ENCODE measurements at places on chromosomes 5 and 9.

- DNase-seq, result no peak
Observed at GRCh38 chr5:111697881-111698757, 58.9 kb downstream of the NREP start.

DNA sequence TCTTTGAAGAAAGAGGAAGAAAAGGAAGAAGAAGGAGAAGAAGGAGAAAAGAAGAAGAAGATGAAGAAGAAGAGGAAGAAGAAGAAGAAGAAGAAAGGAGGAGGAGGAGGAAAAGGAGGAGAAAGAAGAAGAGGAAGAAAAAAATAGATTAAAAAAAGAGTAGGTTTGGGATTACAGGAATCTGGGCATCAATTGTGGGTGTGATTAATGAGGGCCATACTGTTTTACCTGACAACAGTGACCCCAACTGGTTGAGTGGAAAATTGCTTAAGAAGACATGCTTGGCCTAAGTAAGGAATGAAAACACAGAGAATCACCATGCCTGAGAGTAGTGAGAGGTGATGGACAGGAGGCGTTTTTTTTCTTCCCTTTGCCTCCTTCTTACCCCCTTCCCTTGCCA, 114.6 kb downstream of the FAM170A start:
- peak; percentile 6 for DNase-seq

GRCh38 chr5:150141544-150142184, 14.0 kb downstream of the PDGFRB start:
- DNase-seq, result no peak

GRCh38 chr5:96023518-96023917, 61.9 kb upstream of the ELL2 start:
- no peak for DNase-seq

- no peak for DNase-seq
Observed at GRCh38 chr5:43420241-43420640, 8.1 kb upstream of the CCL28 start.

GRCh38 chr9:108142504-108143201, 653.1 kb upstream of the KLF4 start:
- no peak for DNase-seq

DNA sequence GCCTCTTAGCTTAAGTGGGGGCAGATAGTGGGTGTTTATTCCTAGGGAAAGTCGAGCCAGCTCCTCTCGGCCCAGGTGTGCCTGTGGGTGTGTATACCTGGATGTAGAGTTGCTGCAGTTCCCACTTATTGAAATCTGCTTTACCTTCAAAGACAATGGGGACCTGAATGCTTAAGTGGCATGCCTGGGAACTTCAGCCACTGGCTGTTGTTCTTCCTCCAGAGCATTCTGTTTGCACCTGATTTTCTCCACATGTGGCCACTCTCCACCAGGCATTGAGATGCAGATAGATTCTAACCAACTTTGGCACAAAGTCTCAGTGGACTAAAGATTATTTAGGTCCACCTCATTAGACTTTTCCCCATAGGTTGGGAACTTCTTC, 186.8 kb downstream of the ZNF462 start:
- no peak for DNase-seq

- no peak for DNase-seq
Observed at GRCh38 chr9:137490532-137491186, 31.5 kb upstream of the NSMF start.

DNA sequence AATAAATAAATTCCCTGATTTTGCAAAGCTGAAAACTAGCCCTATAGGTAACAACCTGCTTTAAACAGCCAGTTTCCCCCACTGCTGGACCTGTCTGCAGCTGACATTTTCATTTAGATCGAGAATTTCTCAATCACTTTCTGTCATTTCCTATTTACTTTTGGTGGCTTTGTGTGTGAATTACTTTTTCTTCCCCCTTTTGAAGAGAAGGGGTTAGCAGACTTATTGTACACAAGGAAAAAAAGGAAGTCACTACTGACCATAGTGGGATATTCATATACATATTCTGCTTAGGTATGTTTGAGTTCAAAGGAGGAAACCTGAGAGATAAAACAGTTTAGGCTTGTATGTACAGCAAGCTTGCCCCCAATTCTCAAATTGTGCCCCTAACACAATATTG, 27.0 kb upstream of the IFNB1 start:
- DNase-seq, result no peak

GRCh38 chr5:104977529-104977928, 1414.9 kb upstream of the NUDT12 start:
- no peak for DNase-seq

GRCh38 chr9:136399176-136400037, 563 bp downstream of the SNAPC4 start:
- DNase-seq, result no peak

DNA sequence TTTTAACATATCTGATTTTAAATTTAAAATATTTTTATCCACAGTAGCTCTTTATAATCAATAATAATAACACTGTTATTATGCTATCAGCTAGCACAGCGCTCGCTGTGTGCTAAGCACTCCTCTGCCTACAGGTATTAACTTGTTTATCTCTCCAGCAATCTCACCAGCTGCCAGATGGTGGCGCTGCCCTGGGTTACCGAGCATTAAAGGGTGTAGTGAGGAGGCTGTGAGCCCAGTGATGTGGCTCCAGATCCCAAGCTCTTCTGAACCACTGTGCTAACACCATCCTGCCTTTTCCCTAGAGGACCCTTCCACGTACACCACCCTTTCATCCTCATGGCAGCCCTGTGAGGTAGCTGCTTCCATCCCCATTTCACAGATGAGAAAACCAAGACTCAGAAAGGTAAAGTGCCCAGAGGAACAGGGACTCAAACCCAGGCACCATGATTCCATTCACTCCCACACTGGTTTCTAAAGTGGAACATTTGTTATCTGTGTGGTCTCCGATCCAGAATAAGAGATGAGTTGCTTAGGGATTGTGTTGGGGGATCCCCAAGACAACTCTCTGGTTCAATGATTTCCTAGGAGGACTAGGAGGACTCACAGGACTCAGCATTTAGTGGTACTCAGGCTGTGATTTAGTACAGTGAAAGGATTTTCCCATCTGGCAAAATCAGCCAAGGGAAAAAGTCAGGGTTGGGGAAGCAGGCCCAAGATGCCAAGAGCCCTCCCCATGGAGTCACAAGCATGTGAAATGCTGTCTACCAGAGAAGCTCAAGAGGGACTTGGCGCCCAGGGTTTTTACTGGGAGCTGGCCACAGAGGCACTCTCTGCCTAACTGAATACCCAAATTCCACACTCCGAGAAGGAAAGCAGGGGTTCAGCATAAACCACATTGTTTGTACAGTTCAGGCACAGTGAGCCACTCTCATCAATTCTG, 7.0 kb downstream of the IGFBPL1 start:
- DNase-seq, result no peak

DNA sequence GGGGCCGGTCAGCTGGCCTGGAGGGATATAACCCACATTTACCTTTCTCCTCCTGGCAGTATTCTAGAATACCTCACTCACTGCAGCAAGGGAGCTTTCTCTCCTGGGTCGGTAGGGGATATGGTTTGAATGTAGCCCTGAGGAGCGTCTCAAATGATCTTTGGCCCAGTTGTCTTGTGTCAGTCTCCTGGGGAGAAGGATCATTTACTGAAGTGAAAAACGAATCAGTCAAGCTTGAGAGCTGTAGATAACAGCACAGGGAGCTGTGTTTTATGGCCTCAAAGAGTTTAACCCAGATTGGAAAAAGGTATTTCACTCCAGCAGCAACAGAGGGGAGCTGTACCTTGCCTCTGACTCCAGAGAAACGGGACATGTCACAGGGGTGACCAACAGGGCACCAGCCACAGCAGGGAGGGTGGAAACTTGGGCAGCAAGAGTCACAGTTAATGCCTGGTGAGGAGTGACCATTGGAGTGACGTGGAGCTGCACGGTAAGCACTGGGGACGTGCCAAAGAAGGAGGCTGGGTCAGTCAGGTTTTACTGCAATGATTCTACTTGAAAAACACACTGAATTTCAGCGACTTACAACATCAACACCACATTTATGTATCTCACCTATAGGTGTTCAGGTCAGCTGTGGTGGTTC, 29.8 kb upstream of the ZFR start:
- no peak for DNase-seq

DNA sequence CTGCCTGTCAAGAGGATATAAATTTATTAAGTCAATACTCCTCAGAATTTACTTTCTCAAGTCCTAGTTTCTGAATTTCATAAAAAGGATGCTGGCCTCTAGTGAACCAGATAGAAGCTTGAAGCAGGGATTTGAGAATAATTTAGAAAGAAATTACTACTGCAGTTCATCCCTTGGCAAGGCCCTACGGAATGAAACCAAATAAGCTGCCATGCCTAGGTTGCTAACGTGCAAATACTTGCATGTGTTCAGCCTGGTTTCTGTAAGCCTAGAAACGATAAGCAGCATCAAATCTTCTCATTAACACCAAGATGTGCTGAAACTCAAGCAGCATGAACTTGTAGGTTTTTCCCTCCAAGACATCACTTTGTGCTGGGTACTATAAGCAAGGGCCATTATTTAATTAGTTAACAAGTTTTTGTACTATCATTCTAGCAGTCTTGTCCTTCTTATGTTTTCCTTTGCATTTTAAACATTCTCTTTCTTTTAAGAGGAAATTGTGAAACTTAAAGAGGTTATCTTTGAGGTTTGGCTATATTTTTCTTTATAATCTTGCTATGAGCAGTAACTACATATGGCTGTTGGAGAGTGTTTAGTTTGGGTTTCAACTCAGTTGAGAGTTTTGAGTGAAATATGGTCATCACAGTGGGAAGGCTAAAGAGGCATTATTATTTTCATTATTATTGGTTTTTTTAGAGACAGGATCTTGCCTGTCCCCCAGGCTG, 71.8 kb downstream of the ADAMTSL1 start:
- no peak for DNase-seq

DNA sequence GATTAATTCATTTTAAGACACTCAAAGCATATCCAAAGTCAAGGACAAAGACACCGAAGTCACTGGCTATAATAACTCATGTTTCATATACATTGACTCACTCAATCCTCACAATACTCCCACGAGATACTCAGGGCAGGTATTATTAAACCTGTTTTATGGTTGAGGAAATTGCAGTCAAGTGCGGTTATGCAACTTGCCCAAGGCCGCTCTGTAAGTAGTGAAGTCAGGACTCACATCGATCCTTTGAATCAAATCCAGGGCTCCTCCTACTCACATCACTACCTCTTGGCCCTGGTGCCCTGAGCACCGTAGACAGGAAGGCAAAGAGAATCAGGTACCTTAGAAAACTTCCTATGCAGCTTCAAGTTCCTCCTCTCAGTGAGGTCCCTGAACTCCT, 87.8 kb upstream of the APC start:
- DNase-seq, result no peak

- no peak for DNase-seq
Observed at GRCh38 chr5:110957934-110958333, 113.6 kb upstream of the TSLP start.

- no peak for DNase-seq
Observed at GRCh38 chr9:122127396-122127798, 32.2 kb downstream of the NDUFA8 start.

- DNase-seq, result no peak
Observed at GRCh38 chr9:87786423-87786822, 60.5 kb downstream of the CTSL start.

- no peak for DNase-seq
Observed at GRCh38 chr5:150161242-150162141, 5.1 kb upstream of the CDX1 start.

DNA sequence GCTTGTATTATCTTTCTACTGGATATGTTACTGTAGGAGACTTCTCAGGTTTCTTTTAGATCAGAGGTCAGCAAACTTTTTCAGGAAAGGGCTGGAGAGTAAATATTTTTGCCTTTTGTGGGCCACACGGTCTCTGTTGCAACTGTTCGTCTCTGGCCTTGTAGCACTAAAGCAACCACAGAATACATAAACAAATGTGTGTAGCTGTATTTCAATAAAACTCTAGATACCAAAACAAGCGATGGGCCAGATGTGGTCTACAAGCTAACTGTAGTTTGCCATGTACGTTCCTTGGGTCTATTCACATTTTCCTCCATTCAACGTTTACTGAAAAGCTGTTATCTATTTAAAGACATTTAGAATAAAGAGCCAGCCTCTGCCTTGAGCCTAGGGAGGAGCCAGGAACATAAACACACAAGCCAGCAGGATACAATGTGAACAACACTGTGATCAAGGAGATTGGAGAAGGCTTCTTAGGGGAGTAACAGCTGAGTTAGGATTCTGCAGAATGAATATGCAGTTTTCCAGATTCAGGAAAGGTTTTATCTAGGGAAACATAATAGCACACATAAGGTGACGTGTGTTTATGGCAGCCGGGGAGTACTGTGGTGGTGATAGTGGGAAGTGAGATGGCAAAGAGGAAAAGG, 33.0 kb upstream of the HOMER1 start:
- DNase-seq, result no peak

DNA sequence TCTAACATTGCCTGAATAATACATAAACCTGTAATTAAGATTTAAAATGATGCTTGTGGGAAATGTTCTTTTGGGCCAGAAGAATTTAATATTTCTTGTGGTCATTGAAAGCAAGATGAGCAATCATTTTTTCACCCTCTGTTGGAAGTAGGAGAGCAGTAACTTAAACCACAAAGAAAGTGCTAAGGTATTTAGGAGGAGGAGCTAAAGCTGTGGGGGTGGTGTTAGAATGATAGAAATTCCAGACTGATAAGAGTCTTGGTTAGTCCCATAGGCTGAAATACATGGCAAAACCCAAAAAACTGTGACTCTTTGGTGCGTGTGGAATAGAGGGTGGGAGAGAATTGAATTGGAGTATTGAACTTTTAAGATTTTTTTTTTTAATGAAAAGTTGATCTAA, 247.0 kb downstream of the YTHDC2 start:
- no peak for DNase-seq

DNA sequence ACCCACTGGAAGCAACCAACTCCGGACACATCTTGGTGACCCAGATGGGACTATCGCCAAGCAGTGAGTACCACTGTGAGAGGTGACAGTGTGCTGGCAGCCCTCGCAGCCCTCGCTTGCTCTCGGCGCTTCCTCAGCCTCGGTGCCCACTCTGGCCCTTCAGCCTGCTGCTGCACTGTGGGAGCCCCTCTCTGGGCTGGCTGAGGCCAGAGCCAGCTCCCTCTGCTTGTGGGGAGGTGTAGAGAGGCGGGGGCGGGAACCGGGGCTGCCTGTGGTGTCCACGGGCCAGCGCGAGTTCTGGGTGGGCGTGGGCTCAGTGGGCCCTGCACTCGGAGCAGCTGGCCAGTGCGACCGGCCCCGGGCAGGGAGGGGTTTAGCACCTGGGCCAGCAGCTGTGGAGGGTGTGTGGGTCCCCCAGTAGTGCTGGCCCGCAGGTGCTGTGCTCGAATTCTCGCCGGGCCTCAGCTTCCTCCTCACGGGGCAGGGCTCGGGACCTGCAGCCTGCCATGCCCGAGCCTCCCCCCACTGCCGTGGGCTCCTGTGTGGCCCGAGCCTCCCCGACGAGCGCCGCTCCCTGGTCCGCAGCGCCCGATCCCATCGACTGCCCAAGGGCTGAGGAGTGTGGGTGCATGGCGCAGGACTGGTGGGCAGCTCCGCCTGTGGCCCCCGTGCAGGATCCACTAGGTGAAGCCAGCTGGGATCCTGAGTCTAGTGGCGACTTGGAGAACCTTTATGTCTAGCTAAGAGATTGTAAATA, 78.5 kb upstream of the PLPP1 start:
- DNase-seq, result no peak

Measured in NCI-H2081 treated with DMSO at 0.1 percent for 48 hours (cell line).